Endothelial cell of coronary artery (primary cell): ENCODE measurements at places on chromosomes 1 and 21. TPM values are rescaled to one million over a fixed set of nuclear protein-coding genes. Genes with fewer than 3 reads are reported as not detected.

NTPCR gene
- 9.8 and 12.9 TPM in 2 replicates for total RNA-seq

CHIA gene
- not detected in 2 replicates for total RNA-seq

THEM5 gene
- total RNA-seq, result not detected in 2 replicates

PRR9 gene
- total RNA-seq, result not detected in 2 replicates

NBPF4 gene
- total RNA-seq, result not detected in 2 replicates

ASCL5 gene
- total RNA-seq, result not detected in 2 replicates

S100A12 gene
- total RNA-seq, result not detected in 2 replicates

LHX8 gene
- not detected in 2 replicates for total RNA-seq

RAB7B gene
- 0.09 and 0.47 TPM in 2 replicates for total RNA-seq

RIMKLA gene
- under 0.01 TPM in 2 replicates for total RNA-seq

KCNK1 gene
- 0.19 and 0.45 TPM in 2 replicates for total RNA-seq

TDRD10 gene
- 2.5 and 2.7 TPM in 2 replicates for total RNA-seq

SLFNL1 gene
- 0.18 and 0.28 TPM in 2 replicates for total RNA-seq

BRDT gene
- not detected in 2 replicates for total RNA-seq

TBX15 gene
- total RNA-seq, result under 0.01 and 0.28 TPM in 2 replicates

CAMK2N1 gene
- total RNA-seq, result 2.8 and 5.6 TPM in 2 replicates

PLA2G2C gene
- not detected in 2 replicates for total RNA-seq

SEMA4A gene
- 0.27 and 0.56 TPM in 2 replicates for total RNA-seq

RXRG gene
- total RNA-seq, result not detected in 2 replicates
